ENCODE measurements at places on chromosomes 3 and 15.

DNA sequence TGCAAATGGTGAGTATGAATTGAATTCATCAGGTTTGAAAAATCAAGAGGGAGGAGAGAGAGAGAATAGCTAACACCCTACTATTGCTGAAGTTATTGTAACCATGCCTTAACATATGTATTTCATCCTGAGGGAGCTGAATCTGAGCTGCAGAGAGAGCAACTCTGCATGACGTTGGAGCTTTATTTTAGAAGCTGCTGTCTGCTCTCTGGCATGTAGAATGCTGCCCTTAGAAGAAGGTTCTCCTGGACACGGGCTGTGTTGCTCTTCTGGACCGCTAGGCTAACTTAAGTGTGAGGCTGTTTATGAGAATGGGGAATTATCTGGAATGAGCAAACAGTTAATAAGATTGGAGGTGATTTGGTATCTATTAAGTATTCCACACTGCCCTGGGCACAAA, 814.6 kb downstream of the AGBL1 start:
- DNase-seq: no peak

DNA sequence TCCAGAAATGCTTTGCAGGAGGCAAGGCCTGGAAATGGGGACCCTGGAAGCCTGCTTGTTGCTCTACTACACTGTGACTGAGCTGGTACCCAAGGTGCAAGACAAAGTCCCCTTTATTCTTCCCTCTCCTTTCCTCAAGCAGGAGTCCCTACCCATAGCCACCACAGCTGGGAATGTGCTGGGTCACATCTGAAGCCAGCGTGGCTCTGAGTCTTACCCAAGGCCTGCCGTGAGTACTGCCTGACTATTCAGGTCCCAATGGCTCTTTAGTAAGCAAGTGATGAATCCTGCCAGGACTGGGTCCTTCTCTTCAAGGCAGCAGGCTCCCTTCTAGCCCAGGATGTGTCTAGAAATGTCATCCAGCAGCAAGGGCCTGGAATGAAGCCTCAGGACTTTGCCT, 9.6 kb upstream of the RAD51 start:
- DNase-seq: no peak

DNA sequence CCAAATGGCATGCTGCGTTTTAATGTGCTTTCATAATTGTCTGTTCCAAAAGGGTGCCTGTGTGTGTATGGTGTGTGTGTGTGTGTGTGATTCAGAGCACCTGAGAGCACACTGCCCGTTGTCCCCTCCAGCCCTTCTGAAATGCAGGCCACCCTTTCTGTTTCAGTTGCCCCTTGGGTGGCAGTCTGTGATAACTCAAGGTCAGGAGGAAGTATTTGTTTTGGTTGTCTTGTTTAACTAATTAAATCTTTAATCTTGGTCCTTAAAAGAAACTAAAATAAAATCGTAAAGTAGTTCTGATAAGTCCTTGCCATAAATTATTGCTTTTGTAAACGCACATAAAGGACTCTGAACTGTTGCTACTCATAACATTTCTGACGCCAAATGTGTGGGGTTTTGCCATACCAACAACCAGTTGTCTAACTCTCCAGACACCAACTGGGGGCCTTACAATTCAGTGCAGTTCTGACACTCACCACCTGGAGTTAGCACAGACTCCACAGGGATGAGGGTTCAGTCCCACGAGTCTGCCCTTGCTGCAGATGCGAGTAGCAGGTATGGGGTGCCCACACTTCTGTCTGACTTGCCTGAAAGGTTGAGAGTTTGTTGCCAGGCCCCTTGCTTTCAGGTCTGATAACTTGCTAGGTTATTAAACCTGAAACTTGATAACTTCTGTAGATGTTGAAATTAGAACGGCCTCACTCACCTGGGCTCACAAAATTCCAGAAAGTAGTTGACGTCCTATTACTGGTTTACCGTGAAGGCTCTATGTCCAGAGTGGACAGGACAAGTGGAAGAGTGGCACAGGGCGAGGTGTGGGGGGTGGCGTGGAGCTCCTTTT, 157.3 kb downstream of the IGF1R start:
- peak; percentile 34 for DNase-seq

DNA sequence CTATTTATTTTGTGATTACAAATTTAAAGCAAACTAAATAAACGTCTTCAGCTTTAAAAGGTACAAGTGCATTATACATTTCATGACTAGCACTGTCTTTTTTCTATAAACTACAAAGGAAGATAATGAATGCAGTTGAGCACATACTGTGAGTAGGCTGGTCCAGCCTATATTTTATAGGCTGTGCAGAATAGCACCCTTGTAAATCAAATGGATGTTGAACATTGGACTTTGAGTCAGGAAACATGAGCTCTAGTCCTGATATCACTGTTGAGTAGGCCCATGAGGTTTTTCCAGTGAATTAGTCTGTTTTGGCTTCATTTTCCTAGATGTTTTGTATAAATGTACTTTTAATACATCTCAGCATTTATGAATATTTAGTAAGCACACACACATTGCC, 447.3 kb upstream of the KCNMB2 start:
- no peak for DNase-seq

DNA sequence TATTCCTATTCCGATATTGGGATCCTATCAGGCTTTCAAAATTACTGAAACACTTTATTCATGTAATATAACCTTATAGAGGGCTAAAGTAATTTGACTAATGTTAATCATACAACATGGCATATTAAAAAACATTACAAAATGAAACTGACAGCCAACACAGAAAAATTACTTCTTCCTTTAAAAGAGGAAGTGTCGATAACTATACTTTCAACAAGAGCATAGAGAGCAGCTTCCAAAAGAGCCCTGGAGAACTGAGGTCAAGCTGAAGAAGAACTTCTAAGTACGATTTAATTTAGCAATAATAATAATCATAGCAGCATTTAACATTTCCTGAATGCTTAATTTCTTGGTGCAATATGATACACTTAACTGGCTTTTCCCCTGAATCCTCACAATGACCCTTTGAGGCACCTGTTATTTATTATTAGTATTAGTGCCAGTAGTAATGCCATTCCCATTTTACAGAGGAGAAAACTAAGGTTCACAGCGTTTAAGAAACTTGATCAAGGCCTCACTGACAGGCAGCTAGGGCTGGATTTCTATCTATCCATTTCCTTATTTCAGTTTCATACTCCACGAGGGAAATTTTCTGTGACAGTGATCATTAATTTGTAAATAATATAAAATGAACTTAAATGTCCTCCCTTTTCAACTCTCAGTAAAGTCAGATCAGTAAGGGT, 181.6 kb downstream of the CFAP20DC start:
- no peak for DNase-seq

DNA sequence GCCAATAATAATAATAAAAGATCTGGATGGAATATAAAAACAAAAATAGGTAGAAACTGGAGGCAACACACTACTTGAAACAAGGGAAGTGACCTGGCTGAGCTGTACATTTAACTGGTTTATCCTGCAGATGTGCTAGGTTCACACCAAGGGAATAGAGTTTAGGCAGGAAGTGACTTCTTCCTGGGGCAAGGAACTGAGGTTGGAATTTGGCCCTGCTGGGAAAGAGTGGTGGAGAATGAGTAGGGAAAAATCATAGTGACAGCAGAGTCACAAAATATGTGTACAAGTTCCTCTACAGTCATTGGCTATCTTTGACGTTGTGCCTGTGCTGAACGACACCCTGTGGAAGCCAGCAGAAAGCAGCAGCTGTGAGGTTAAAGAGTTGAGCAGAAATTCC, 44.1 kb downstream of the ARHGAP11B start:
- peak; percentile 10 for DNase-seq

DNA sequence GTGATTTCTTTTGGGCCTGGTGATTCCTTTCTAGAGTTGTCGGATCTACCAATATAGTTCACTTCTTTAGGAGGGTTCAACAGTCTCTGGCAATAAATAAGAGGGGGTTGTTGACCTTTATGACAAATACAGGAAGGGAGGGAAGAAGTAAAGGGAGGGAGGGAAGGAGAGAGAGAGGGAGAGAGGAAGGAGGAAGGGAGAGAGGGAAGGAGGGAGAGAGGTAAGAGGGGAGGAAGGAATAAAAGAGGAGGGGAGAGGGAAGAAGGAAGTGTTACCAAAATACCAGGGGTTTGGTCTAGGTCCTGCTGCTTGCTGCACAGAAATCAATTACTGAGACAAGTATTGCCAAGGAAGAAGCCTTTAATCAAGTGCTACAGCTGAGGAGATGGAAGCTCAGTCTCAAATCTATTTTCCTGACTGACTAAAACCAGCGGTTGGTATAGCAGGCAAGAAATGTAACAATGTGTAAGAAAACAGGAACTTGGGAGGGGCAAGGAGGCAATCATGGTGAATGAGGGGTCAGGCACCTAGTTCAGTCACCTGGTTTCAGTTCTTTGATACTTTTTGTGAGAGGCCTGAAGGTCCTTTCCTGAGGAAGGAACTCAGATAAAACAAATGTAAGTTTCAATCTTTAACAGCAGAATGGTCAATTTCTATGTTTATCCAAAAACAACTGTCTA, 14.1 kb upstream of the TMEM40 start:
- DNase-seq: no peak

- DNase-seq: peak; percentile 18
Observed at GRCh38 chr3:42182555-42182954, 83.4 kb downstream of the CCK start.

DNA sequence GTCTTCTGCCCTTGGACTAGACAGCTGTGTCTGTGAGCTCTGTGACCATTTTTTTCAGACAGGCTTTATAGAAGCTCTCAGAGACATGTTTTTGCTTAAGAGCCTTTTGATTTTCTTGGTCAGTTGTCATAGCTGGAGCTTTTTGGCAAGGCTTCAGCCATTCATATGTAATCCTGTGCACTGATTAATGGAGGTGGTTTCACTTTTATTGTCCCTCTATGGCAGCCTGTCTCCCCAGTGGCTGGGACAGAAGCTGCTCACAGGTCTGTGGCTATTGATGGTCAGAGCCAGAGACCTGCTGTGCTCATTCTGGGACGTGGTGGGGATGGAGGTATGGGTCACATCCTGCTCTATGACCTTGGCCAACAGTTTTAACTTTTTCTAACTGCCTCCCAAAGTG, 226.6 kb upstream of the LRRFIP2 start:
- DNase-seq: no peak

- DNase-seq: peak; percentile 64
Observed at GRCh38 chr3:113758389-113759024, 11.7 kb downstream of the ATP6V1A start.

GRCh38 chr3:171453180-171453886, 6.9 kb downstream of the TNIK start:
- DNase-seq: no peak

- no peak for DNase-seq
Observed at GRCh38 chr3:100629421-100630127, 20.2 kb downstream of the ADGRG7 start.

DNA sequence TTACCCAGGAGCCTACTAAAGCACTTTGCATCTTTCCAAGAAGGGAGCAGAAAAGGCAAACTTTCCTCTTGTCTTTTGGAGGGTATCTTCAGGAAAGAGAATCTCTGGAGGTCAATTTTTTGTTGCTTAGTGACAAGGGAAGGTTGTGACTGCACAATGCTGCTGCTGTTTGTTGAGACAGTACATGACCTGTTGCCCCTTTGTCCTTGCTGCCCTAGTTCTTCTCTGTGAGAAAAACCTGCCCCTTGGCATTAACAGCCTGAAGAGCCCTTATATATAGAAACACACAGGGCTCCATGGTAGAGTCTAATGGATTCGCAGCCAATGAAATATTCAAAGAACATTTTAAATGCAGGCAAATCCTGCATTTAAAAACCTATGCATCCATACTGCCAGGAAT, 20.3 kb downstream of the KLHDC8B start:
- peak; percentile 22 for DNase-seq

- DNase-seq: peak; percentile 73
Observed at GRCh38 chr3:151044706-151045105, 40.8 kb upstream of the MED12L start.

DNA sequence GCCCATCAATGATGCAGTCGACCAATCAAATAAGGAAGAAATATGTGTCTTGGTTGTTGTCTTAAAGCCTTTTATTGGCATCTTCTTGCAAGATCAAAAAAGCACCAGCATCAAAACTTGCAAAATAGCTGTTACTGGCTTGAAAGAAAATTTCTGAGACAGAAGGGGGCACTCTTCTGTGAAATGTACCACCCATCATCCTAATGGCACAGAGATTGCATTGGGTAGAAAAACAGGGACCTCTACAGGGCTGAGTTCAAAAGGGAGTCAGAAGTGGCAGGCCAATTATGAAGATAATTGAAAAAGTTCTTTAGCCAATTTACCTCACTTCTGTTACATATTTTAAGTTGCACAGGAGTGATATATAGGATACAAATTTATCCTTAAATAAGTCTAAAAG, 122.3 kb upstream of the GPR149 start:
- no peak for DNase-seq

Measured in mesenchymal stem cell (in vitro differentiated cells and primary cell).